ENCODE measurements at places on chromosomes 12 and 14.
A peak's percentile ranks its signal among the peaks of the same experiment; 100 is the strongest.

- DNase-seq: no peak
Observed at GRCh38 chr12:116955382-116956021, 44.8 kb downstream of the FBXW8 start.

DNA sequence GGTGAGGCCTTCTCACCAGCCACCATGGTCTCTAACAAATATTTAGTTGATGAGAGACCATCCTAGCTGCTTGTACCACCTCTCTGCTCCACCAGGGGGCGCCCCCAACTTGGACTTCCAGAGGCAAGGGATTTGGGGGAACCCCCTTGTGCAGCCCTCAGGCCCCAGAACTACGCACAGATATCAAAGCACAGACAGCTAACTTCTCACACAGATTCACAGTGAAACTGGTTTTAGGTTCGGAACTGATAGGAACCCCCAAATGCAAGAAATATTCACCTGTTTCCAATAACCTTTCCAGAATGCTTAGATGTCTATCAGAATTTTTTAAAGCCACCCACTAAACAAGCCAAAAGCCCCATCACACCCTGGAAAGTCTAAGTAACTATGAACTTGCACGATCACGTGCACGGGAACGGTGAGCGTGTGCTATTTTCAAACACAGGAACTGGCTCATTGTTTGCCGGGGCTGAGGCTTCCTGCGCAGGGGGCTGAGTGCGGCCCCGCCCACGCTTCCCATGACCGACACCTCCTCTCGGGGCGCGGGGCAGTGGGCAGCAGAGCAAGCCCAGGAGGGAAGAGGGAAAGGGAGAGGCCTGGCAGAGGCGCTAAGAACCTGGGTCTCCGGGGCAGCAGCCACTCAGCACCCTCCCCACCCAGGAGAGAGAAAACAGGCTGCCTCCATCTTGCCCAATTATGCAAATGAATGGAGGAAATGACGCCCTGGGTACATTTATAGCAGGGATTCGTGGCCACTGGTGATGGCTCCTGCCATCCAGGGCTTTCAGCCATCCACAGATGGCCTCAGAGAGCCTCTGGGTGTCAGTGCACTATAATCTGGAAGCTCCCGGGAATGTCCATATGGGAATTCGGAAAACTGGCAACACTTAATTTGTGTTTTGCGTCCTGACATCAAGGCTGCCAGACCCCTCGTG, 79.4 kb upstream of the GPR68 start:
- peak; percentile 69 for DNase-seq

DNA sequence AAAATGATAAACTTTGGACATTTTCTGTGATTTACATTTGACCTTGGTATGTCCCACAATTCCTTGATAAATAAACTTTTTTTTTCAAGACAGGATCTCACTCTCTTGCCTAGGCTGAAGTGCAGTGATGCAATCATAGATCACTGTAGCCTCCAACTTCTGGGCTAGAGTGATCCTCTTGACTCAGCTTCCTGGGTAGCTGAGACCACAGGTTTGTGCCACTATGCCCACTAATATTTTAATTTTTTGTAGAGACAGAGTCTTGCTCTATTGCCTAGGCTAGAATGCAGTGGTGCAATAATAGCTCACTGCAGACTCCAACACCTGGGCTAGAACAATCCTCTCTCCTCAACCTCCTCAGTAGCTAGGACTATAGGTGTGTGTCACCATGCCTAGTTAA, 79.1 kb upstream of the PTGDR start:
- no peak for DNase-seq

DNA sequence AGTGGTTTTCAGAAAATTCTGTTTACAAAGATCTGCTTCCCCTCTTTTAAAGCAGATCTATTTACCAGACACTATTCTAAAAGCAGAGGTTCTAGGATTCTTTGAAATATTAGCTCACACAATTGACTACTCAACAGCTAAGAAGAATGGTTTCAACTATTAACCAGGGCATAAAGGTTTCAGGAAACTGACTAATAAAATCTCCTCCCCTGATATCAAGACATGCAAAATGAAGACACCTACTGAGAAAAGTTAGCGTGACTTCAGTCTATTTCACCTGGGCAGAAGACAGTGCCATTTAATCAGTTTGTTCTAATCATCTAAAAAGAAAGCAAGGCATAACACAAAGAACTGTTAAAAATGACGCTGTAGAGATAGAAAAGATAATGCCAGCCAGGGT, 22.2 kb downstream of the DAD1 start:
- DNase-seq: no peak

GRCh38 chr12:104281636-104282035, 21.9 kb upstream of the EID3 start:
- no peak for DNase-seq

GRCh38 chr12:89075880-89076540, 276.3 kb downstream of the DUSP6 start:
- DNase-seq: no peak

- no peak for DNase-seq
Observed at GRCh38 chr12:88035907-88036289, 6.7 kb upstream of the C12orf50 start.
